ENCODE measurements at places on chromosomes 12 and 14.

DNA sequence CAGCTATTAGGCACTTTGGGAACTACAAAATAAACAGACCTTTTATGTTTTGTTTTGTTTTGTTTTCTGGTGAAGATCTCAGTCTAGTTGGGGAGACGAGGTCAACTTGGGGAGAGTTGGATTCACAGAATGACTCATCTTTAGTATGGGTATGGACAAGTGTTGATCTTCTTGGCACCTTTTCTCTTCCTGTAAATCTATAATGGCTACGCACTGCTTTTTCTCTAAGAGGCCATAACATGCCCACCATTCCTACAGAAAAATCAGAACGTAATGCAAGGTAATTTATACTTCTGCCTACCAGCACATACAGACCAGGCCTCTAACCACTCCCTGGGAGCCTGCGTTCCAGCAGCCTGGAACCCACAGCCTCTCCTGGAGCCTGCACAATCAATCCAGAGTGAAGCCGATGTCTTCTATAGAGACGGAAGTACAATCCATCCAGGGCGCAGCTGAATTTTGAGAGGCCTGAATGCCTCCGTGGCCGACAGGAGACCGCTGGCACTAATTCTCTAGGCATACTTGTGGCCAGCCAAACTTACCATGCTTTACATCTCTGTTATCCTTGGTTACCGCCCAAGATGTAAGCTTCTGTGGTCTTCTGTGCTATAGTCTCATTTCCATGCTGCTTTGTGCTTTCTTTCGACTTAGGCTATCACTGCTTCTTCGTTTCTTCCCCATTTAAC lies 717 bp downstream of the PPHLN1 start:
- peak; percentile 58 for DNase-seq

GRCh38 chr12:120468325-120468820 lies 1.2 kb downstream of the SRSF9 start:
- DNase-seq = peak; percentile 23

- peak; percentile 72 for DNase-seq
Observed at GRCh38 chr14:52325126-52325525, 11.0 kb downstream of the PTGER2 start.

DNA sequence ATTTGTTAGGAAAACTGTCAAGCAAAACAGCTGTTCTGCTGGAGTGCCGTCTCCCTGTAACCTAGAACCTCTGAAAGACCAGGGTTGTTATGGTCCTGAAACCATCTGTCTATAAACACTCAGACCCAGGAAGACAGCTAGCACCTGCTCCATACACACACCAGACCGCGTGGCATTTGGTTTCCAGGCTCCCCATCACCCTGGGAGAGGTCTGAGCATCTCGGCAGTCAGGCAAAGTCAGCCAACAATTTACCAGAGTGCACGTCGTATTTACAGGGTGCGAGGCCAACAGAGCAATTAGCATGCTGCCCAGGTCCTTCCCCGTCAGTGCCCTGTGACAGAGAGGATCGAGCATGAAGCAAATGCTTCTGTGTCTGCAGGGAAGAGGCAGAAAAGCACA lies 272.5 kb downstream of the SLC15A4 start:
- DNase-seq = no peak

DNA sequence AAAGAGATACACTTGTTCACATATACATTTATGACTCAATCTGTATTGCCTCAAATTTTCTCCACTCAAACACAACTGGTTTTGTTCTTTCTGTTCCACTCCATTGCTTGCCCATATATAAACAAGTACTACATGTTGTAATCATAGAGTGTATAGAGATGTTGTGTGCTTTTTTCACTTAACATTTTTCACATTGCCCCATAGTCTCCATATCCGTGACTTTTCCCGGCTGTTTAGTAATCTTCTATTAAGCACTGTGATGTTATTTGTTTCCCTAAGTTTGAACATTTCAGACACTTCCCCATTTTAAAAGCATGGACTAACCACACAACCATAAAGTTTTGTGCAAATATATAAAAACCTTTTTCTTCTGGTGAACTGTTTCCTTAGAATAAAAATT lies 45.5 kb upstream of the PTPRR start:
- DNase-seq = no peak

Measured in fibroblast of skin of right biceps (primary cell).